ENCODE measurements at places on chromosomes 1 and 21.
A peak's percentile ranks its signal among the peaks of the same experiment; 100 is the strongest.

DNA sequence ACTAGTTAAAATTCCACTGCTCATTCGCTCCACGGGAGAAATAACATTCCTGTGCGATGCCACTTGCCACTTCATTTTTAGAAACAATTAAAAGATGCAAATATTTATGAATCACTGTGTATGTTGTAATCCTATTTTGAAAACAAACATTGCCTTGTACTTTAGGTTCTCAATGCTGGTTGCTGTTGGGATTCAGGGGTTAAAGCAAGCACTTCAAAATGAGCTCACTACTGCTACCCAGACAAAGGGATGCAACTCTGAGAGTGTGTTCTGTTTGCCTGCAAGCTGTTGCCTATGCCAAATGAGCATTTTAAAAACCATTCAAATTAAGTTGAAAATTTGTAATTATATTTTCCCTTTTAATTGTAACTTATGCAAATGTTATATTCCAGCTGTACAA lies 87.5 kb downstream of the RWDD3 start:
- DNase-seq = no peak

- DNase-seq = peak; percentile 38
Measured at GRCh38 chr1:13543451-13544220, 29.8 kb upstream of the LRRC38 start.

DNA sequence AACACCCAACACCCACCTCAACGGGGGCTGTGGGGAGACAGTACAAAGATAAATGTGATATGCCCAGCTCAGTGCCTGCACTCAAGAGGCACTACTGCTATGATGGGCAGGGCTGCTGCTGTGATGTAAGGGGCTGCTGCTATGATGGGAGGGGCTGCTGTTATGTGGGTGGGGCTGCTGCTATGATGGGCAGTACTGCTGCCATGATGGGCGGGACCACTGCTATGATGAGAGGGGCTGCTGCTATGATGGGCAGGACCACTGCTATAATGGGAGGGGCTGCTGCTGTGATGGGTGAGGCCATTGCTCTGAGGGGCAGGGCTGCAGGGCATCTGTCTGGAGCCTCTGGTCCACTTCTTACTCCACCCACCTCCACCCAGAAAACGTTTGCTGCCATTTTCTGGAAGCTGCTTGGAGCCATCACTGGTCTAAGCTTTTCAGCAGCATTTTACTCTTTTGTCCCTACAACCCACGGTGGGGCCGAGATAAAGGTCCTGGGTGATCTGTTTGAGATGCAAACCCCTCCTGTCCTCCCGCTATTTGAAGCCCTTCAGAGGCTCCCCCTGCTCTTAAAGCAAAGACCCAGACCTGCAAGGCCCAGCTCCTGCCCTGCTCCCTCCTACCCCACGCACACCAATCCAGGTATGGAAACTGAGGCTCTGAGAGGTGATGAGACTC lies 656.9 kb downstream of the PTPRU start:
- DNase-seq = no peak

DNA sequence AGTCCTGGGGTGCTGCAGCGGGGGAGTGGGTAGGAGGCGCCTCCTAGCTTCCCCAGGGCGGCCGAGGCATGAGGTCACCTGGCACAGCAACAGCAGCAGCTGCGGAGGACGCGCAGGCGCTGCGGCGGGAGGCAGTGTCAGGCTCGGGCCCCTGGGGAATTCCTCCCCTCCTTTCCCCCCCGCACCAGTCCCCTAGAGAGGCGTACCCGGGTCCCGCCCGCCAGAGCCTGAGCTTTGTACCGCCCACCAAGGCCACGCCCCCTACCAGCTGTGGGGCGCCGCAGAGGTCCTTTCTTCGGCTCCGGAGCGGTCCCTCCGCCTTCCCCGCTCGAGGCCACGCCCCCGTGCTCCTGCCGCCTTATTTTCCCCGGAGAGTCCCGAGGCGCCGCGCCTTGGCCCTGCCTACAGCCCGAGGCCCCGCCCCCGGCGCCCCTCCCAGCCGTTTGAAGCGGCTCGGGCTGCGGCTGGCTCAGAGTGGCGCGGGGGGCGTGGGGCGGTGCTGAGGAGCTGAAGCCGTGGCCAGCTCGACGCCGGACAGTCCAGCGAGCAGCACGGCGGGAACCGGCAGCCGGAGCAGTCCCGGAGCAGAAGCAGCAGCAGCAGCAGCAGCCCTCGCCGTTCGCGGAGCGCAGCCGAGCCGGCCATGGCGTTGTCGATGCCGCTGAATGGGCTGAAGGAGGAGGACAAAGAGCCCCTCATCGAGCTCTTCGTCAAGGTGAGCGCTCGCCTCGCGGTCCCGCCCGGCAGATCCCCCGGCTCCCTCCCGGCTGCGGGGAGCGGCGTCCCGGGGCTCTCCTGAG lies at the start of gene CLIC4:
TSS of gene CLIC4 (plus strand) at position 537 of the 800 bp plus-strand sequence. CDS start at position 644, 107 bp downstream.
- DNase-seq = peak; percentile 100

GRCh38 chr1:162942916-162943559 lies 82.1 kb upstream of the CCDC190 start:
- peak; percentile 48 for DNase-seq

GRCh38 chr1:202244841-202245261 lies 51.3 kb downstream of the LGR6 start:
- no peak for DNase-seq

GRCh38 chr1:233487408-233487807 lies 126.5 kb upstream of the KCNK1 start:
- DNase-seq = no peak

DNA sequence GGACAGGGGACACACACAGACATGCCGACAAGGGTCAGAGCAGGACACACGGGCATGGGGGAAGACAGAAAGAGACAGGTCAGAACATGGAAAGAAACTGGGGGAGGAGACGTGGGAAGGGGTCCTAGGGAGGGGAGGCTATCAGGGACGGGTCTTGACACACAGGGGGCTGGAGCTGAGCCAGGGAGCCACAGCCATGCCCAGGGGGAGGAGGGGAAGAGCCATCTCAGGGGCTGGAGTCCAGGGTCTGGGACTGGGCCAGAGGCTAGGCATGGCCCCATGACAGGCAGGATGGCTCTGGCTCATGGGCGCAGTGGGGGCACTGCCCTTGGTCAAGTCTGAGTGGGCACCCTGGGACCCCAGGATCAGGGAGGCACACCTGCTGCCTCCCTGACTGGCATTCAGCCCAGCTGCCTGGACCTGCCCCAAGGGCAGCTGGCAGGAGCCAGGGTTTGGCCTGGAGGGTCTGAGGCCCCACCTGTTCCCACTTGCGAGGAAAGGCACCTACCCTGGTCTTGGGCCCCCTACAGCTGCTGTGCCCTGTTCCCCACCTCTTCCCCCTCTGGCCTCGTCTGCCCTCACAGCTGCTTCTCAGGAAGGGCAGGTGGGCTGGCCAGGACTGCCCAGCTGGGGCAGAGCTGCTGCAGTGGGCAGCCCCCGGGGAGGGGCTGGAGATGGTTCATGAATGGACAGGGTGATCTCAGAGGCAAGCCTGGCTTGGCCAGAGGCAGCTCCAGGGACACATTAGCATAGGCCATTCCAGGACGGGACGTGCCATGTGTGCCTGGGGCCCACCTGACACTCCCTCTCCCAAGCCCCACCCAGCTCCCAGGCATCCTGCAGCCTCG lies 42.9 kb downstream of the HSPG2 start:
- no peak for DNase-seq

GRCh38 chr1:168454211-168454815 lies 89.5 kb downstream of the XCL2 start:
- no peak for DNase-seq

GRCh38 chr1:245154429-245155271 lies at the start of gene KIF26B:
KIF26B (plus strand) TSS chr1:245154985; CDS start chr1:245155425, 440 bp downstream.
- peak; percentile 24 for DNase-seq

- no peak for DNase-seq
Measured at GRCh38 chr1:213744780-213745179, 243.0 kb upstream of the PROX1 start.

- DNase-seq = no peak
Measured at GRCh38 chr1:200021577-200022238, 5.8 kb upstream of the NR5A2 start.

DNA sequence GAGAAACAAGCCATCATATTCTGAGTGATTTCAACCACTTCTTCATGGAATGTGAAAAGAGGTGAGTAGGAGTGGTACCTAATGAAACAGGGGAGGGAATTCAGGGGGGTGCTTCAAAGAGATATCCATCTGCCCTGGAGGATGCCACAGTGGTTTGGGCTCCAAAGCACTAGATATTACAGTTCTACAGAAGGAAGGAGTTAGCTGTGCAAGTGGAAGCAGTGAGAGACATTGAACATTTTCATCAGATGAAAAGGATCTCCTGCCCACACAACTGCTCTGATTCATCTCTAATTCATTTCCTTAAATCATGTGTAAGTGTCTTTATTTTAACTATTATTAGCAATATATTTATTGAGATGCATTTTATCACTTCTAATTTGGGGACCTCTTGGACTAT lies 2.8 kb upstream of the RGS5 start:
- DNase-seq = no peak

GRCh38 chr1:219544163-219544846 lies 68.6 kb downstream of the ZC3H11B start:
- peak; percentile 32 for DNase-seq

DNA sequence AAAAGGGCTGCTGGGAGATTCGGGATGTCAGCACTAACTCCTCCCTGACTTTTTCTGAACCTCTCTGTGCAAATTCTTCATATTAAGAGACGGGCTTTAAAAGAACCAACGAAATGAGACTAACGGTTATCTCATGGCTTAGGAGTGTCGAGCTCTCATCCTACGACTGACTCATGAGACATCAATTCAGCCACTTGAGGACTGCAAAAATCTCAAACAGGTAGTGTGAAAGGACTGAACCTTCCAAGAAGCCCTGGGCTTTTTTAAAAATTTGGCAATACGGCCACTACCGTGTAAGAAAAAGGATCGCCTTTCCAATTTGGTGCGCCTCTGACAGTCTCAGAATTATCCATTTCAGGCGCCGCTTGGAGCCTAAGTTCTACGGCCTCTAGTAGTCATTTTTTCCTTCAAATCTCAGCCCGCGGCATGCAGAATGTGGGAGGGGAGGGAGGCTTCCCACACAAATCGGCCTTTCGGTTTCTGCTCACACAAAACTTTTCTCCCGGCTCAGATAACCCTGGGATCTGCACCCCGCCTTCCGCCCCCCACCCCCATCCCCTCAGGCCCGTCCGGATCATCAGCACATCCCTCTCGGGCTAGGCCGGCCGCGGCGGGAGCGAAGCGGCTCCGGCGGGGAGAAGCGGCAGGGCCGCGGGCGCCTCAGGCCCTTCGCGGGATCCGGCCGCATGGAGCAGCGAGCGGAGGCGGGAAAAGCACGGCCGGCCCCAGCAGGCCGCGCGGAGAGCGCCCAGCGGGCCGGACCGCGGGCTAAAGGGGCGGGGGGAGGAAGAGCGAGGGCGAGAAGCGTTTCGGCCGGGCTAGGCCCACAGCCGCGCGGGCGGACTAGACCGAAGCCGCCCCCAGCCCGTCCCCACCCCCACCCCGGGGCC lies 618 bp downstream of the HNRNPR start:
- DNase-seq = peak; percentile 25

DNA sequence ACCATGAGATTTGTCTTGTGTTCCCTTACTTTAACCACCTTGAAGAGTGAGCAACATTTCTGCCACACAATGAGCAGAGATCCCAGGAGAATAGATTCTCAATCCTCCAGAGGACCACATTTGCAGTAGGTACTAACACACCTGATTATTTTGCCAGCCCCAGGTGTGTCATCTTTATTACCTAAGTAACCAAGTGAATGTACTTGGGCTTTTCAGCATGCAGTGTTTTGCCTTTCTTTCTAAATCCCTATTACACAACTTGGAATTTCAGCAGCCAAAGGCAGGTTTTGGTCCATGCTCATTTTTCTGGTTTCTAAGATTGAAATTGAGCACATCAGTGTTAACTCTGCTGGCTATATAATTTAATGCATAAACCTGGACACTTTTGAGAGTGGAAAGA lies 43.2 kb upstream of the ST6GALNAC5 start:
- DNase-seq = no peak

DNA sequence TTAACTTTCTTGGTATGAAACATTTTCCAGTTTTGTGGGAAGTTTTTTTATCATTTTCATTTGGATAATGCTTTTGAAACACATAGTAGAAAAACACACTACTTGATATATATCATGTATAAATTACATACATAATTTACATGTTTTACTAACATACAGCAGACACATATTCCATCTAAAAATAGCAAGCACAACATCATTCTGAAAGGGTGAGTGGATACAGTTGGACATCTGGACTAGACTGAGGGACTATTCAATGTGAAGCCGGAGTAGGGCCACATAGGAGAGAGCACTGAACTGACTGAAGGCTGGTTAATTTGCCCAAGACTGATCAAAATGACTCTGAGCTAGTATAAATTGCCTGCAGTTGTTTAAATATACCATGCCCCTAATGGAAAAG lies 11.7 kb downstream of the CDKN2C start:
- no peak for DNase-seq

DNA sequence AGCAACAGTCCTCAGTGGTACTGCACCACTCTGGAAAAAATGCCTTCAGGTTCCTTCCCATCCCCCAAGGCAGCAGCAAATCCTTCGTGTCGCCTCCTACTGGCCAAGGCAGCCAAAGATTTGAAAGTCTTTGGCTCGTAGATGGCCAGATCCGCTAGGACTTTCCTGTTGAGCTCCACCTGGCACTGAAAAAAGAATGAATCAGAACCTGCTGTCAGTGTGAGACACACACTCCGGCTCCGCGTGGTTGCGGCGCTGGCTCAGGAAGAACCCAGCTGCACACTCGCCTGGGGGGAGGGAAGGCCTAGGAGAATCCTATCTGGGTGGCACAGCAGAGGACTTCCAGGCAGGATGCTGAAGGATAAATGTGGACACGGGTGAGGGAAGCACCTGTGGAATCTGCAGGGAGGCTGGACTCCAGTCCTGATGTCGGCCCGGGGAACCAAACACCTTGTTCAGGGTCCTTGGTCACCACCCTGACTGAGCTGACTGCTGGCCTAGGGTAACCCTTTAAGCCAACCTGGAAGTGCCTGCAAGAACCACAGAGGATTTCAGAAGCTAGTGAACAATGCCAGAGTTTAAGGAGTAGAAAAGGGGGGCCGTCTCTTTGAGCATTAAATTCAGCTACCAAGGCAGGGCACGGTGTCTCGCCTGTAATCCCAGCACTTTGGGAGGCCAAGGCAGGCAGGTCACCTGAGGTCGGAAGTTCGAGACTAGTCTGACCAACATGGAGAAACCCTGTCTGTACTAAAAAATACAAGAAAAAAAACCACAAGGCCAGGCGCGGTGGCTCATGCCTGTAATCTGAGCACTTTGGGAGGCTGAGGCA lies 3.2 kb upstream of the CCNL2 start:
- peak; percentile 52 for DNase-seq
